ENCODE measurements at places on chromosomes 12 and 14.

- no peak for DNase-seq
Observed at GRCh38 chr12:81395431-81395830, 317.6 kb downstream of the ACSS3 start.

GRCh38 chr12:69024907-69025306 lies 91.9 kb upstream of the CPM start:
- no peak for DNase-seq

DNA sequence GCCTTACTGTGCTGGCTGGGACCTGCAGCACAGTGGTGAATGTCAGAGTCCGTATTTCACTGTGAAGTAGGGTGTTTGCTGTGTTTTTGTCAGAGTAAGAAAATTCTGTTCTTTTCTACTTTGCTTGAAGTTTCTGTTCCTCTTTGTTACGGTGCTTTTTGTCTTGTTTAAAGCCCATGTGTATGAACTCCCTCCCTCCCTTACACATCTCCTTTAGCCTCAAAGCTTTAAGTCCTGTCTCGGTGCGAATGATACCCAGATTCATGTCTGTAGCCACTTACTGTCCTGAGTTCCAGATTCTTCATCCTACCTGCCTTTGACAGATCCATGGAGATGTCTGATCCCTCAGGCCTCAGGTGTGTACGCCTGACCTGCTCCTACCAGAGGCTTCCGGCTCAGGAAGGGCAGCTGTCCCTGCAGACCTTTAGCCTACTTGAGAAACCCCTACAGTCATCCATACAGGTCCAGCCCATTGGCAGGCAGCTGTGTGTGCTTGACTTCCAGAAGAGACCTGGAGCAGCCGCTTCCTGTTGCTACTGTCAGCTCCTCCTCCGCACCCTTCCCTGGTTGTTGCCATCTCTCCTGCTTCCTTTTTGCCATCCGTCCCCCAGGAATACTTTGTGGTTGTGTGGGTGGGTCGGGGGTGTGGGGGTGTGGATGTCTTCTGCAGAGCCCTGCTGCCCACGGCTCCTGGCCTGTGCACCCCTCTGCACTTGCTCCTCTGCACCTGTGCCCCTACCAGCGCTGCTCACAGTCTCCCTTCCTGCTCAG lies 72.9 kb downstream of the DDX51 start:
- no peak for DNase-seq

DNA sequence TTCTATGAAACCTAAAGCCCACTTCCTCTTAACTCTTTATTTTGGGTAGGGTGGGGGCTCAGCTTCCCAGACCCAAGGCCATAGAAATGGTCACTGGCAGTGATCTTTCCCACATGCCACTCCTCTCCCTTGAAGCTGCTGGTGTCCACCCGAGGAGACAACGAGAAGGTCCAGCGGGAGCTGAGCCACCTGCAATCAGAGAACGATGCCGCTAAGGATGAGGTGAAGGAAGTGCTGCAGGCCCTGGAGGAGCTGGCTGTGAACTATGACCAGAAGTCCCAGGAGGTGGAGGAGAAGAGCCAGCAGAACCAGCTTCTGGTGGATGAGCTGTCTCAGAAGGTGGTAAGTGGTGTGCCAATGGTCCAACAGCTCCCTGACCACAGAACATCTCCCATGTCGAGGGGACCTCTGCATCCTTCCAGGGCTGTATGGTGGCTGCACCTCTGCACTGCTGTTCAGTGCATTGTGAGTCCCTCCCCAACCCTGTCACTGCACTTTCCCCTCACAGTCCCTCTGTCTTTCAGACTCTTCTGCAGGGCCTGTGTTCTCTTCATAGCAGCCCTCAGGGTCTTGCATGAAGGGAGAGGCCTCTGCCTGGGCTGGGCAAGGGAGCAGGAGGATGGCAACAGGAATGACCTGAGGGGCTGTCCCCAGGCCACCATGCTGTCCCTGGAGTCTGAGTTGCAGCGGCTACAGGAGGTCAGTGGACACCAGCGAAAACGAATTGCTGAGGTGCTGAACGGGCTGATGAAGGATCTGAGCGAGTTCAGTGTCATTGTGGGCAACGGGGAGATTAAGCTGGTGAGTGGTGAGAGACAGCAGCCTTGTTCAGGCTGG lies 18.8 kb upstream of the PIP4K2C start:
- DNase-seq: no peak

DNA sequence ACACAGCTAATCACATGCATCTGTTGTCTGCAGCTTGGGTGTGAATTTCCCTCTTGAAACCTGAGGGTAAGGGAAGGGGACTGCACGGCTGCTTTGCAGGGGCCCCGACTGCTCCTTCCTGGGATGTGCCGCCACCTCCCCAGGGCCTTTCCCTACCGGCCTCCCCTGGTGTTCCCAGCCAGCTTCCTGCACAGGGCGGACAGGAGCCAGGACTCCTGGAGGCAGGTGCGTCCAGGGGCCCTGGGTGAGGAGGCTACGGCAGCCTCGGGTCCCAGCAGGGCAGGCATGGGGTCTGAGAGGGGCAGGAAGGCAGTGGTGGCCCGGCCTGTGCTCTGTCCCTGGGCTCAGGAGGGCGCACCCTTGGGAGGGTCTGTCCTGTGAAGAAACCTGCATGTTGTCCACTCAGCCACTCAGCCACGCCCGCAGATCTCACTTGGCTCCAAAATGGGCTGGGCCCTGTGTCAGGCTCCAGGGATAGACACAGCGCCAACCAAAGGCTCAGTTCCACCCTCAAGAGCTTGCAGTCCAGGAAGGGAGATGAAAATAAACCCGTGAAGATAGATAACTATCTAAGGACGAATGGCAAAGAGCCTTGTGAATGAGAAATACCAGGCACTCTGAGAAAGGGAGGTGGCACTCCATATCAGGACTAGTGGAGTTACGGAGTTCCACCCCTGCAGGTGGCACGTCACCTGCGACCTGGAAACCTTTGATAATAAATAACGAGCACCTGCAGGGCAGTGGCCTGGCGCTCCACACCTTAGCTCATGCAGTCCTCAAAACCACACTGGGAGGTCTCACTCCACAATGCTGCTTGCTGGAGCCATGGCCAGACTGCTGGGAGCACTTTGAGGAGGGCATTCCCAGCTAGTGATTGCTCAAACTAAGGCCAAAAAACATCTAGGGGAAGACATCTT lies 427.4 kb downstream of the AACS start:
- DNase-seq: no peak

GRCh38 chr12:104566244-104566993 lies 109.7 kb downstream of the CHST11 start:
- no peak for DNase-seq

GRCh38 chr12:71731439-71732356 lies 23.0 kb upstream of the RAB21 start:
- DNase-seq: no peak

DNA sequence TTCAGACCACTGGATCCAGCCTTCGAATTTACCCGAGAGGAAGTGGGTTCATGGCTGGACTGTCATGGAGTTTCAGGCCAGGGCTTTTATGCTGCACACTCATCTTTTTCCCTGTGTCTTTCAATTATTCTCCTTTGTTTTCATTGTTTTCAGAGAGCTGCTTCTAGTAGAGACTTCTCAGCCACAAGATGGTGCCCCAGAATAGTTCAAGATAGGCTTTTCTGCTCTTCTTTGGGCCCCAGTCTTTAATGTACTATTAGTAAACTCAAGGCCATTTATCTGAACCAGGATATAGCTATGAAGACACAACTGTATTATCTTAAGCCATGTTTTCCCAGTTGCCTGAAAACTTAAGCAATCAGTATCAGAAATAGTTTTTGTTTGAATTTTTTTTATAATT lies 30.4 kb upstream of the PSMA6 start:
- DNase-seq: no peak

- DNase-seq: no peak
Observed at GRCh38 chr12:51329742-51330141, 5.8 kb upstream of the BIN2 start.

DNA sequence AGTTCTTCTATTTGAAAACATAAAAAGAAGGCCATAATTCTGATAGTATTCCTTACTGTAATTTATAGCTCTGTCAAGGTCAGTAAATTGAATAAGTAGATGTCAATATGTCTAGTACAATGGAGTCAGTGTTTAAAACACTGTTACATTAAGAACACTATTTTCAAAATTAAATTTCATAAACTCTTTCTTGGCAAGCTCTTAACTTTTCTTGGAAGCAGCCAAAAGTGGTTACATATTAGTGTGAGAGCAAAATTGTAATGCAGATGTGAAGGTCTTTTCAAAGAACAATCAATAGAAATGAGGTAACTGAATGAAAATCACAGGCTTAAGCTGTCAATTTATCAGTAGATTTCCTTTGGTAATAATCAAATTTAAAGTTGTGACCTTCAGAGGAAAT lies 722.4 kb upstream of the NOVA1 start:
- no peak for DNase-seq

DNA sequence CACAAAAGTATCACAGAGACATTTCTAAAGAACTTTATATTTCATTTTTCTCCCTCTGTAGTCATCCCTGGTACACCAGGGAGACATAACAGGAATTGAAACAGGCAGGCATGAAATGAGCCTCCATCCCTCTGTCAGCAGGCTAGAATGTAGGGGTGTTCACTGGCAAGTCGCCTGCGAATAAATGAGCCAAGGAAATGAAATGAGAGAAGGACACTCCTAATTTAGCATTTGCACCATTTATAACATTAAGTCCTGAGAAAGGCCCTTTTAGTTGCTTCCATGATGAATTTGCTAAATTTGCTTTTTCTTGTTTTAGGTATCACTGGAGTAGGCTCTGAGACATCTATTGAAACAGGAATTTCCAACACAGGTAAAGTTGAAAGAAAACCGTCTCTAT lies 192.4 kb upstream of the CNTN1 start:
- DNase-seq: no peak

GRCh38 chr12:42945927-42946326 lies 356.4 kb upstream of the PRICKLE1 start:
- no peak for DNase-seq

DNA sequence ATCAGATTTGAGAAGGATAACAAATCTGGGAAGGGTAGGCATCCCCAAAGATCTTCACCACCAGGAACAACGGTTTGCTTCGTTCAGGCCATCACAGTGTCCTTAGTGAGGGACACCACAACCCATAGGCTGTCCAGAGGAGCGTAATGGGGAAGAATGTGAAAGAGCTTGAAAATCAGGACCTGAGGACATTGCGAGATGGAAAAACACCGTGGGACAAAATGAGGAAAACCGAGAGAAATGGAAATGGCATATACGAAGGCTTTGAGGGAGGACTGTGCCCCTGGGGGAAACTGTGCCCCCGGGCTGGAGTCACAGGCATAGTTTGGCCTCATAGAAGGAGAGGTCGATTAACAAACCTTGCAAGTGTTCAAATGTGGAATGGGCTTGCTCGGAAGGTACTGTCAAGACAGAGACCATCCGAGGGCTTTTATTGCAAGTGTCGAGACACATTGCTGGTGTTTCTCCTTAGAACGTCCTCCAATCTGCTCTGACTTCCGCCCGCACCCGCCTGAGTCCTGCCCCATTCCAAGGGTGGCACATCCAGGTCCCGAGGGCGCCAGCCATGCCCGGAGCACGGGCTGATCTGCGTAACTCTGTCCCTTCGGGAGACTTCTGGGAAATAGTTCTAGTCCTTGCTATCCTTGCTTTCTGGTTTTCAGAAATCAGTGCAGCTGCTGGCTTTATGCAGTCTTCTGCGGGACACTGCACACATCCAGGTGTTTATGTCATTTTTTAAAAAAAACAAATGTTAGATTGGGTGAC lies 885 bp upstream of the PALS1 start:
- peak; percentile 15 for DNase-seq

DNA sequence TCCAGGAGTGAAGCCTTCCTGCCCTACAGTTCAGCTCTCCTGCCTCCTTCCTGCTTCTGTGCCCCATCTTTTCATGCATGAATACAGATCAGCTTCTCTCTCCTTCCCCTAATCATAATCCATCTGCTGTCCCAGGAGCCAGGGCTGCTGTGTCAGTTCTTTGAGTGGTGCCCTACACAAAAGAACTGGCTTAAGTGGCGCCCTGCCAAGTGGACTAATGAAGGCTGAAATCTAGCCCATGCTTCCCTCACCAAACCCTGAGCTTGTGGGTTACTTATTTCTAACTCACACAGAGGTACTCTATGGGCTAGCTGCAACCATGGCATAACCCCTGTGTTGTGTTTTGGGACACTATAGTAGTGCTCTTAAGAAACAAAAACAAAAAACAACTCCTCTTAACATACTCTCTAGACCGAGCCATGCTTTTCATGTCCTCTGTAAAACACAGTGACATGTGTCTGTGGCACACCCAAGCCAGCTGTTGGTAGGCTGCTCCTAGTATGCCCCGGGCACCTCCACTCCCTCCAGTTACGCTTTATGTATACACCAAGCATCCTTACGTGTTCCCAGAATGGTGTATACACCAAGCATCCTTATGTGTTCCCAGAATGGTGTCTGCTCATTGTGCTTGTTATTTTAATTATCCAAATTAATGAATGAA lies 19.3 kb upstream of the ETV6 start:
- no peak for DNase-seq

- no peak for DNase-seq
Observed at GRCh38 chr12:80713419-80713818, 3.3 kb upstream of the MYF5 start.

DNA sequence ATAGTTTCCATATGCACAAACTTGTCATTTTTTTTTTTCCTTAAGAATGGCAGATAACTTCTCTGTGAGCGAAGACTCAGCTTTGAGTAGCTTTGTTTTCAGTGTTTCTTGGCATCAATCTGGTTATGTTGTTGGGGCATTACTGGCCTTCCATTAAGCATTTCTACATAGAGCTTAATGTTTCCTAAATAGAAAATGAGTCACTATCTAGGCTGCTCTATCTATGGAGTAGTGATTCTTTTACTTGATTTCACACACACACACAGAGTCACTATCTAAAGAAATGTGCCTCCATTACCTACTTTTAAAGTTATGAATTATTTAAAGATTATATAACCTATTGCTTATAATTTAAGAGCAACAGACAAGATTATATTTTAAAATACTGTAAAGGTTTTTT lies 53.9 kb downstream of the TMEM260 start:
- DNase-seq: no peak

DNA sequence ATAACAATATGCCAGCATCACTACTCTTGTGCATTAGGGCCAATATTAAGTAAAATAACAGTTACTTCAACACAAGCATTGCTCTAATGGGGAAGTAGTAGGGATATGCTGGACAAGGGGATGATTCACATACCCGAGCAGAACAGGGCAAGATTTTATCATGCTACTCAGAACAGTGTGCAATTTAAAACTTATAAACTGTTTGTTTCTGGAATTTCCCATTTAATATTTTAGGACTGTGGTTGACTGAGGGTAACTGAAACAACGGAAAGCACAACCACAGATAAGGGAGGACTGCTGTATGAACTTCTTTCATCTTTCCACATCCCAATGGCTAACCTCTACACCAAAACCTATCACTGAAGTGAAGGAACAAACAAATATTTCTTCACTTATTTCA lies 36.8 kb downstream of the SARNP start:
- no peak for DNase-seq

Measured in activated effector memory CD4-positive, alpha-beta T cell treated with Interleukin-2 at 50 U/mL for 16 hours (primary cell).